Urinary bladder (tissue), 4 donors: ENCODE measurements at places on chromosomes 4 and X. TPM values are rescaled to one million over a fixed set of nuclear protein-coding genes. Genes with fewer than 3 reads are reported as not detected.

DNA sequence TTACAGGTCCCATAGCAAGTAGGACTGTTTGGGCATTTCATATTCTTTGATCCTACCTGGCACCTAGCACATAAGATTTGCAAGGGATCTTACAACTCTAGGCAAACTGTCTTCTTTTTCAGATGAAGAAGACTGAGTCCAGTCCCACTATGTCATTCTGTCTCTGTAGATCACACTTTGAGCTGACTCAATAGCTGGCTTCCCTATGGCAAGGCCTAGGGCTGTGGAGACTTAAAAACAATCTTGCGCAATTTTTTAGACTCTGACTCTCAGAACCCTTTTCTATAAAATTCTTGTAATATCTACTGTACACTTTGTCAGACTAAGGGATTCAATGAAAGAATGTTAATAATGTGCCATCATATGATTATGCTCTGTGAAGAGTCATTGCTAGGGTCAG lies 26.7 kb downstream of the OTC start:
- no peak for DNase-seq

HTRA3 gene
- 37.0 TPM for polyA plus RNA-seq

DNA sequence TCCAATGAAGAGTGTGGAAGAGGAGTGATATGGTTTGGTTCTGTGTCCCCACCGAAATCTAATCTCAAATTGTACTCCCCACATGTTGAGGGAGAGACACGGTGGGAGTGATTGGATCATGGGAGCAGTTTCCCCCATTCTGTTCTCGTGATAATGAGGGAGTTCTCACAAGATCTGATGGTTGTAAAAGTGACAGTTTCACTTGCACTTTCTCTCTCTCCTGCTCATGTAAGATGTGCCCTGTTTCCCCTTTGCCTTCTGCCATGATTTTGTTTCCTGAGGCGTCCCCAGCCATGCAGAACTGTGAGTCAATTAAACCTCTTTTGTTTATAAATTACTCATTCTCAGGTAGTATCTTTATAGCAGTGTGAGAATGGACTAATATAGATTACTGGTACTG lies 39.6 kb downstream of the FAM47C start:
- DNase-seq, result no peak

FHL1 gene
- 736 TPM for polyA plus RNA-seq

DNA sequence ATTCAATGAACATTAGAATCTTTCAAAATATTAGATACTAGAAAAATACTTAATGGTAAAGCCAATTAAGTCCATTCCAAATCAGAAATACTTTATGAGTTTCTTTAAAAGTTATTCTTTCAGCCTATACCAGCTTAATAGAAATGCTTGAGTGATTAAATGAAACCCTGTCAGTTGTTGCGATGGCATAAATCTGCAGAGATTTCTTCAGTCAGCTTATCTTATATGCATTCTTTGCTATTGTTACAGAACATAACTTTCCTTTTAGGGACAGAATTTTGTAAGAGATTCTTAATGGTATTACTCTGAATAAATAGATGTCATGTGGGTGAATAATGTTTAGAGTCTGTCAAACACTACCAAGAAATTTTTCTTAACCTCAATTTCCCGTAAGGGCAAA lies 325.0 kb upstream of the HAND2 start:
- no peak for DNase-seq

DNA sequence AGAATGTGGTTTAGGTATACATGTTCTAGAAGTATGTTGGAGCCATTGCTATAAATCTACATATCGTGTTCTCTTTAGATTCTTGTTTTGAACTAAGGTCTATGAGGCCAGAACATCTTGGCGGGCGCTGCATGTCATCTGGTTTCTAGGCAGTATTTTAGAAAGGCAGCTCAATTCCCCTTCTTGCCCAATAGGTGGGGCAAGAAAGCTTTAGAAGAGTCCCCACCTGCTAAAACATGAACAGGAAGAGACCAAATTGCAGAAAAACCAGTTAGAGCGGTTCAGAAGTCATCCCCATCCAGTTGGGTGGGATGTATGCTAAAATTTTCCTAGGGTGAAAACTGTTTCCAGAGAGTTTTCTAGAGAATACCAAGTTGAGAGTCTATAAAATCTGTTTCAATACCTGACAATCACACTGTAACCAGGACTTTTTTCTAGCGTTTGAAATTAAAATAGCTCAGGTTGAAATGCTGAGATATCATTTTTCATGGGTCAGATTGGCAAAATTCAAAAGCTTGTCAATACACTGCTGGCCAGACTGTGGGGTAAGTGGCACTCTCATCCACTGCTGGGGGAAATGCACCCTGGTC lies 17.5 kb upstream of the SH3KBP1 start:
- DNase-seq, result no peak

GRCh38 chrX:15761564-15762191 lies 23.6 kb downstream of the CA5B start:
- DNase-seq, result no peak

GAGE12E gene
- polyA plus RNA-seq, result not detected

UBE2A gene
- polyA plus RNA-seq, result 54.7 TPM

TKTL1 gene
- 0.19 TPM for polyA plus RNA-seq

DNA sequence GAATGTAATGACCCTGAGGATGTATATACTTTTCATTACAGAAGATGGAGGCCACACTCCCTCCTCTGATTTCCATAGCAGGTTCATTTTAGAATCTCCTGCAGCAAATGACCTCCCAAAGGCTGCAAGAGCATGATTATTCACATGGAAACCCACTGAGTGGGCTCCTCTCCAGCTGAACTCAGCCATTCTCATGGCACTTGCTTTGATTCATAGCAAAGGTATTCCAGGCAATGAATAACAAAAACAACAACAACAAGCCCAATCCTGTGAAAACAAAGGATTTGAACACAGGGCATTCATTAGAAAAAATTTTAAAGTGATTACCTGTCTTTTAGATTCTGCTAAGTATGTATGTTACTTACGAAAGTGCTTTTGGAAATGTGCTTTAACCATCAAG lies 894.0 kb upstream of the FRG1 start:
- no peak for DNase-seq

- no peak for DNase-seq
Measured at GRCh38 chrX:153537526-153538295, 20.3 kb downstream of the ATP2B3 start.

DNA sequence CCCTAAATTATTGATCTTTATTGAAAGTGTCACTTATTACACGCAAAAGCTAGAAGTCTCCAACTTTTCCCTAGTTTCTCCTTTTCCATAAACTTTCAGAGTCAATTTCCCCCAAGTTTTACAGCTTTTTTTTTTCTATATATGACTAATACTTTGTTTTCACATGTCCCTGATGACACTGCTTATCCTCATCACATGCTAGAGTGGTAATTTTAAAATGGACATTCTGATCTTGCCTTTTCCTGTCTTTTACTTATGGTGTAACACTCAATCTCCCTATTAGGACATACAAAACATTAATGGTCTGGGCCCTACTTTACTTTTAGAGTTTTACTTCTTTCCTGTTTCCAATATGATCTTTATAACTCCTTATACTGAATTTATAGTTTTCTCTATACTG lies 112.6 kb downstream of the ANK2 start:
- no peak for DNase-seq

DNA sequence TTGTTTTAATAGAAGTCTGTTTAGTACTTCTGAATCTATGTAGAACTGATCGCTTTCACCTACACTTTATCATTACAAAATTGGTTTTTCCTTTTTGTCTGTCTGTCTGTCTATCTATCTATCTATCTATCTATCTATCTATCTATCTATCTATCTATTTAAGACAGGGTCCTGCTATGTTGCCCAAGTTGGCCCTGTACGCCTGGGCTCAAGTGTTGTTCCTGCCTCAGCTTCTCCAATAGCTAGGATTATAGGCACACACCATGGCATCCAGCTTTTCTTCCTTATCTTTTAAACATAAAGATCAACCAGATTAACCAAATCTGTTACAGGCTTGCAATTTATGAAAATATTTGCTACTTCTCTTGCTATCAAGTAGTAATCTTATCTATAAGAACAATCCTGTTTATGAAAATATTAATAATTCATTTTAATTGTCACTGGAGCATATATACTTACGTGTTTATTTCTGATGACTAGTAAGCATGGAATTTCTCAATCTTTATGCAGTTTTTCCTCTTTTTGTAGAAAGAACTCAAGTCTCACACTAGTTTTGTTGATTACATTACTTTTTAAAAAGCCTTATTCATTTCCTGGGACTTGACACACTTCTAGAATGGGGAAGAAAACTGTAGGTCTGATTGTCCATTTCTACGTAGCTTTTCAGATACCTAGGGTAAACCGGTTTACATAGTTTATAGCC lies 24.5 kb downstream of the KIAA0232 start:
- no peak for DNase-seq

DNA sequence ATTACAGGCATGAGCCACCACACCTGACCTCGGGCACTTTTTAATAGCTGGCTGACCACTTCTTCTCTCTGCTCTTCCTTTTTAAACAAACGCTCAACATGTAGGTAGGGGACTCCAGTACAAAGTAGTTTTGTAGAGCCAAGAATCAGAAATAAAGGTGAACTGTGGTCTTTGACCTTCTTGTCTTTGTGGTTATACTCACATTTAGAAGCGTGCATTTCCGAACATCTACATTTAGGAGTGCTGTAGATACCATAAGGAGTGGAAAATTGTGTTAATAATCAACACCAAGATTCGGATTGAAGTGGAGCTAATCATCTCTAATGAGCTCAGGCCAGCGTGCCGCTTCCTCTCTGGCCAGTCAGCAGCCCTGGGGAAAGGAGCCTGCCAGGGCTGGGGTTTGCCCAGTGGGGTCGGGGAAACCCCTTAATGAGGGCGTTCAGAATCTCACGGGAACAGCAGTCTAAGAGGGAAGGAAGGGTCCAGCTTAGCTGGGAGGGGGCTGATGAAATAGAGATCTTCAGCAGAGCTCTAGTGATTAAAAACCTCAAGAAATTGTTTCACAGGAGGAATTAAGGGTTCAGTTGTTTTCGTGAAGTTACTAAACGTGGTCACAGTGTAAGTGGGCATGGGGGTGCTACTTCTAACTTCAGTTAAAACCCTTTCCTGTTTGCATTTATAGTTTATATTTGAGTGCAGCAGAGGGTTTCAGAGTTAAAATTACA lies 81.2 kb downstream of the GAB1 start:
- DNase-seq, result no peak

DNA sequence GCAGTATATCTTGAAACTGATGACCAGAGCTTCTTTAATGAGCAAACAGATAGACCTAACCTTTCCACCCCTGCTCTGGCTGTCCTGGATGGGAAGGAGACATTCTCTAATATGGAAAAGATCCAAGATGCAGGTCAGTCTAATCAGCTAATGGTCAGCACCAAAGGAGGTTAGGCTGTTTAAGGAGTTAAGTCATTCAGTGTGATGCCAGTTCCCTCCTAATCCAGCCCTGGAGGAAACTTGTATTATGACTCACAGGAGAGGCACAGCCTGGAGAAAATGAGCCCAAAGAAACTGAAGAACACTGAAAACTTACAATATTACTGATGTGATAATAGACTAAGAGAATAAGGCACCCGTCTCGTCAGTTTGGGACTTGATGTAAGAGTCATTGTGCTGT lies 323.0 kb downstream of the HNRNPD start:
- DNase-seq, result no peak

DNA sequence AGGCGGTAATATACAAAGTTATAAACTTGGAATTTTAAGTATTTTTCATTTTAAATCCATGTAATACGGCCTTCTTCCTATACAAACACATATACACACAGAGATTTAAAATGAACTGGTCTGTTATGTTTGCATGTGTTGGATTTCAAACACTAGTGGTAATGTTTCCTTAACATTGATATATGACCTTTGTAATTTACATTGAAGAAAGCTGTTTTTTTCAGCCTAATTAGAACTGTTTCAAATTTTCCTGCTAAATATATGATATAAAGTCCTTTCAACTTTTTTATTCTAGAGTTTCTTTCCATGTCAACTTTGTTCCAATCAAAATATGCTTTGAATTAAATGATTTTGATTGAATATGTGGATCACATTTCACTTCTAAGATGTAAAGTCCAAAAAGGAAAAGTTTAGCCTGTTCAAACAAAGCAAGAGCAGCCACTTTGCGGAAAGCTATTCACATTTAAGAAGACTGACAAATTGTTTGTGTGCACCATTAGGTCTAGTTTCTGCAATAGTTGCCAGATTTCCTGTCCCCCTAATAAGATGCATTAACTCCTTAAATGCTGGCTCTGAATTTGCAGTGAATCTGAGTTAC lies 226.0 kb upstream of the MAB21L2 start:
- no peak for DNase-seq

DNA sequence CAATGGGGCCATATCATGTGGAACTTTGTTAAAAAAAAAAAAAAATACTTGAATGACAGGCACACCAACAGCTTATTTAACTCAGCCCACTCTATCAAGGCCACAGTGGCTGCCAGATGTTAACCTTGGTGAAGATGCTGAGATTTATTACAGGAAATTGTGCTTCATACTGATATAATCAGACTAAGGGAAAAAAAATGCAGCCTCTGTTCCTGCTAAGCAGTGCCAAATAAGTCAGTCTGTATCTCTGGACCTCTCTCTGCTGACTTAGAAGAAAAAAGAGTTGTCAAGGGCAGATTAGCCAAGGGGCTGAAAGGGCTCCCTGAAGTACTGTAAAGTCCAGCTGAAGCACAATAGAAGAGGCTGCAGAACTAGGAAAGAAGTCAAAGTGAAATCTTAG lies 677.7 kb upstream of the HTR2C start:
- no peak for DNase-seq

GRCh38 chr4:183322326-183322725 lies at the start of gene CLDN24:
CLDN24 (minus strand) TSS chr4:183322426; CDS start chr4:183322426, 0 bp downstream.
- DNase-seq, result no peak

USP46 gene
- polyA plus RNA-seq, result 7.3 TPM

DNA sequence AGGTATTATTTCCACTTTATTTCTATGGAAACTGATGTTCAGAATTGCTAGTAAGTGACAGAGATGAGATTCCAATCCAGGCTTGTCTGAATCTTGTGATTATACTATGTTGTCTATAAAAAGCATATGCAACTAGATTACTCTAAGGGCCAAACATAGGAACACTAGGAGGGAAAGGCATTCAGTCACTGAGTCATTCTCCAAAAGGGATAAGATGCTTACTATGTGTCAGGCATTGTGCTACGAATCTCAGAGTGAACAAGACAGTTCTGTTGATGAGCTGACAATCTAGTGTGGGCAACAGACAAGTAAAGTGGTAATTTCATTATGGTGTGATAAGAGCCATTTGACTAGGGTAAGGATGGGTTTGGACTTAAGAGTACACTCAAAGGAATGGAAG lies 77.2 kb downstream of the RASL11B start:
- DNase-seq, result no peak

DNA sequence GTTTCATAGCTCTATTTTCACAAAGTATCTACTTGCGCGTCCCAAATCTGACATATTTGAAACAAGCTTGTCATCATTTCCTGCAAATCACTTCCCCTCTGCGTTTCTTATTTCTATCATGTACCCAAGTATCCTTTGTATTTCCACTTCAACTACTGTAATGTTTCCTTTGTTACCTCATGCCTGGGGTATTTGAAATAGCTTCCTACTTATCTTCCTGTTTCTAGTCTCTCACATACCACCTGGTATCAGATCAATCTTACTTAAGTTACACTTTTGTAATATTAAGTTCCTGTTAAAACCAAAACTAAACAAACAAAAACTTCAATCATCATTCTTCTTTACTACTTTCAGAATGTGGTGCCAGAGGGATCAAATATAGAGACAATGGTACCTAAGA lies 93.6 kb upstream of the SMAD1 start:
- no peak for DNase-seq
